Uterus (tissue), 4 donors: ENCODE measurements at places on chromosomes 1 and 21. TPM values are rescaled to one million over a fixed set of nuclear protein-coding genes. Genes with fewer than 3 reads are reported as not detected.

S100B gene
- total RNA-seq = 18.2 TPM

CLDN19 gene
- not detected for total RNA-seq

ZSWIM5 gene
- total RNA-seq = 1.5 TPM

CLCA4 gene
- total RNA-seq = 0.07 TPM

RIPK4 gene
- 0.29 TPM for total RNA-seq

MFSD2A gene
- 7.1 TPM for total RNA-seq

CASZ1 gene
- 0.59 TPM for total RNA-seq

UBE2U gene
- not detected for total RNA-seq

SLC6A9 gene
- 9.7 TPM for total RNA-seq

HES3 gene
- total RNA-seq = not detected

OR2T33 gene
- total RNA-seq = not detected

LPAR3 gene
- 13.5 TPM for total RNA-seq

RHD gene
- total RNA-seq = 1.5 TPM
